GM12891 (cell line): ENCODE measurements at places on chromosomes 12 and 14.

GRCh38 chr14:97924922-97925613 is 1127.9 kb downstream of the VRK1 start:
- DNase-seq, result no peak

GRCh38 chr12:73235387-73235786 is 963.2 kb downstream of the TRHDE start:
- DNase-seq, result no peak

DNA sequence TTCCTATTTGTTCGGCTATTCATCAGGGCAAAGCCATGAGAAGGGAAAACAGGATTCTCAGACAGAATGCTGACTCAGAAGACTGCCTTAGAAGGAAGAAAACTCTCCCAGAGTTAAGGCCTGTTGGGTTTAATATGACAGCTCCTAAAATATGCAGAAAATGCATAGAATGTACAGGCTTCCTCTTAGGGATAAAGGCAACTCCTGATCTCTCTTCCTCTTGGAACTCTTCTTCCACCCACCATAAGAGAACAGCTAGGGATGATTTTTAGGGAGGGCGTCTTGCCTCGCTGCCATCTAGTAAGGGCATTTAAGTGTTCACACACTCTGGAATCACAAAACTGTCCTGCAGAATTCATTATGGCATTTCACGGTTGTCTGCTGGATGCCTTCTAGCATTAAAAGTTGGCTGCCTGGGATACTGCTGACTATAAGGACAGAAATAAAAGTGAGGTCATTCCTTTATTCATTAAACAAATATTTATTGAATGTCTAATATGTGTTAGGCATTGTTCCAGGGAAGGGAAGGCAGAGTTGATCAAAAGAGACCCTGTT is 73.7 kb downstream of the DCAF5 start:
- DNase-seq, result no peak

GRCh38 chr12:79360936-79361335 is 329.8 kb downstream of the PAWR start:
- no peak for DNase-seq

GRCh38 chr12:60257063-60257462 is 661.2 kb downstream of the SLC16A7 start:
- no peak for DNase-seq

GRCh38 chr14:74508844-74509428 is 15.4 kb downstream of the ISCA2 start:
- no peak for DNase-seq

DNA sequence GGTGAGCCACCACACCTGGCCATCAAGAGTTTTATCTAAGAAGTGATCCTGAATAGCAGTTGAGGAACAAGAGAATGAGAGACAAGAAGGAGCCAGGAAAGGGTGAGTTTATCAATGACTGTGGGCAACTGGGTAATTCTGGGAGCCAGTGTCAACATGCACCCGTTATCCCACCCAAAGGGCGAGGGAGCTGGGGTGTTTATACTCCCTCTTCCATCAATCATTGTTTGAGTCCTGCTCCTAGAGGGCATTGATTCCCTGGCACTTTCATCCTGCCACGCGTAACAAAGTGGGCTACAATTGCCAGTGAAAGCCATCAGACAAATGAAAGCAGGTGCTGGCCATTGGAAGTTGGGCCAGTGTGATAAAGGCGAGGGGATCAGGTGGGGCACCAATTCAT is 136.3 kb downstream of the SUDS3 start:
- DNase-seq, result no peak

GRCh38 chr12:124277394-124278241 is 17.3 kb upstream of the RFLNA start:
- no peak for DNase-seq

DNA sequence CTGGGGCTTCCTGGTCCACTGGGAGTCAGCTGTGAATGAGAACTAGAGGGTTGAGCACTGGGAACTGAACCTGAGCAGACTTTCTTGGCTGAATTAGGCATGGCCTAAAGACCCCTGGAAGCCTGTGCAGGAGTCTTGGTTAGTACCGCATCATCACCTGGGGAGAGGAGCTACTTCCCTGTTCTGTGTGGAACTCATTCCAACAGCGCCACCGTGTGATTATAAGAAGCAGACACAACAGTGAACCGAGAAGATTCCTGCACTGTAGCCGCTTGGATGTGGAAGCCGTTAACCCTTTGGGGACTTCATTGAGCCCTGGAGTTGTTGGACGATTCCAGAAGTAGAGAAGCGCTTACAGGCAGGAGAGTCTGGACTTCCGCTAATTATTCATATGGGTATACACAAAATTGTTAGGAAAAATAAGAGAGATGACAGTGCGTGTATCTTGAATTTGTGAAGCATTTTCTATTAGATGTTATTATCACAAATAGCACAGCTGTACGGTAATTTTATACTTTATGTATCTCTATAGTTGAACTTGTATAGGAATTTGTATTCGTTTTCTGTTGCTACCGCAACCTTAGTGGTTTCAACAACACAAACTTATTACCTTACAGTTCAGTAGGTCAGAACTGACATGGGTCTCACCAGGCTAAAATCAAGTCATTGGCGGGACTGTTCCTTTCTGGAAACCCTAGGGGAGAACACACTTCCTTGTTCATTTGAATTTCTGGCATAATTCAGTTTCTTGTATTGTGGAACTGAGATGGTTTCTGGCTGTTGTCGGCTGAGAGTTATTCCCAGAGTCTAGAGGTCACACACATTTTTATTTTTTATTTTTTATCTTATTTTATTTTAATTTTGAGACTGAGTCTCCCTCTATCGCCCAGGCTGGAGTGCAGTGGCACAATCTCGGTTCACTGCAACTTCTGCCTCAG is 100.7 kb downstream of the C2CD5 start:
- peak; percentile 39 for DNase-seq
